ENCODE measurements at places on chromosomes 1 and 21. TPM values are rescaled to one million over a fixed set of nuclear protein-coding genes. Genes with fewer than 3 reads are reported as not detected.

Gene SFN
- 0.73 TPM for total RNA-seq

Gene IL24
- not detected for total RNA-seq

Gene KLHL20
- 18.8 TPM for total RNA-seq

Gene CORT
- total RNA-seq = 0.73 TPM

Gene SPRR1B
- not detected for total RNA-seq

Gene CCDC27
- not detected for total RNA-seq

Gene MAB21L3
- not detected for total RNA-seq

Gene P3R3URF
- not detected for total RNA-seq

Gene FCER1G
- 5.8 TPM for total RNA-seq

Gene MTARC1
- total RNA-seq = not detected

Gene CD164L2
- not detected for total RNA-seq

Gene IL19
- total RNA-seq = not detected

Gene KCNQ4
- total RNA-seq = 0.44 TPM

Gene LHX8
- not detected for total RNA-seq

Gene IKBKE
- total RNA-seq = 64.8 TPM

Gene ST7L
- 18.9 TPM for total RNA-seq

Gene DYRK3
- total RNA-seq = 12.7 TPM

Gene TNFRSF9
- total RNA-seq = 68.1 TPM

Gene LIPI
- not detected for total RNA-seq

Gene TEKT2
- total RNA-seq = not detected

Gene C1QTNF12
- total RNA-seq = 2.6 TPM

Gene SLC5A9
- total RNA-seq = not detected

Gene SYNC
- not detected for total RNA-seq

Gene EPHA10
- not detected for total RNA-seq

Gene FLG
- total RNA-seq = not detected

Gene GALNT2
- total RNA-seq = 25.0 TPM

Gene AGT
- not detected for total RNA-seq

Gene KRTAP20-2
- total RNA-seq = not detected

Gene GPA33
- 0.21 TPM for total RNA-seq

Gene FBXO2
- 1.8 TPM for total RNA-seq

Gene HSPG2
- 1.0 TPM for total RNA-seq

Gene AZIN2
- 7.8 TPM for total RNA-seq

Gene ICOSLG
- total RNA-seq = 1.1 TPM

Gene CELF3
- not detected for total RNA-seq

Gene TSACC
- not detected for total RNA-seq

Measured in activated CD8-positive, alpha-beta memory T cell treated with anti-CD3 and anti-CD28 coated beads, Interleukin-2, amount 10 ng/mL, durations not matched to agents 7 days and 5 days (primary cell).